HFFc6 (cell line): ENCODE measurements at places on chromosomes 16 and 17. TPM values are rescaled to one million over a fixed set of nuclear protein-coding genes. Genes with fewer than 3 reads are reported as not detected.

DNA sequence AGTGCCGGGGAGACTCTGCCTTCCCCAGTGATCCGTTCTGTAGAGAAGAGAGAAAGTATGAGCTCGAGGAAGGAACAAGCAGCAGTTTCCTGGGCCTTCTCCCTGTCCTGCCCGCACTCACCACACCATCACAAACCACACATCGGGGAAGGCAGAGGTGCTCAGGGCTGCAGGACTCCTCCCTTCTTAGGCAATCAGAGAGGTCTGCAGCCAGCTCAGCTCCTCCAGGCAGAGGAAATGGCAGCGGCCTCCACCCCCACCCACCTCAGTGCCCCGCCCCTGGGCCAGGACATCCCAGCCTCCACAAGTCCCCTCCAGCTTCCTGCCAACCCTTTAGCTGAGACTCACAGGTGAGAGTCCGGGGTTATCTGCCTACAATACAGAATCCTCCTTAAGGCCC lies 2.0 kb downstream of the ZNF319 start:
- no peak for DNase-seq

DNA sequence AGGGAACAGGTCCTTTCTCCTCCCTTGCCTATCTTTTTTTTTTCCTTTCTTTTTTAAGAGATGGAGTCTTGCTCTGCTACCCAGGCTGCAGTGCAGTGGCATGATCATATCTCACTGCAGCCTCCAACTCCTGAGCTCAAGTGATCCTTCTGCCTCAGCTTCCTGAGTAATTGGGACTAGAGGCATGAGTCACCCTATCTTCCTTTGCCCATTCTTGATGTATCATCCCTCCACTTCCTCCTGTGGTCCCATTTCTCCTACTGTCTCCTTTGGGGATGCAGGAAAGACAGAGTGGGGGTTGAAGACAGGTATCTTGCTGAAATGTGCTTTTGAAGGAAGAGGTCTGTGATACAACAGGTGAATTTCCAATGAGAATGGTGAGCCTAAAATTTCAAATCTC lies 5.5 kb downstream of the MYO19 start:
- DNase-seq = peak; percentile 76

The ERAL1 gene
- 39.9 to 48.3 TPM (median 46.2 TPM) in 3 replicates for total RNA-seq

DNA sequence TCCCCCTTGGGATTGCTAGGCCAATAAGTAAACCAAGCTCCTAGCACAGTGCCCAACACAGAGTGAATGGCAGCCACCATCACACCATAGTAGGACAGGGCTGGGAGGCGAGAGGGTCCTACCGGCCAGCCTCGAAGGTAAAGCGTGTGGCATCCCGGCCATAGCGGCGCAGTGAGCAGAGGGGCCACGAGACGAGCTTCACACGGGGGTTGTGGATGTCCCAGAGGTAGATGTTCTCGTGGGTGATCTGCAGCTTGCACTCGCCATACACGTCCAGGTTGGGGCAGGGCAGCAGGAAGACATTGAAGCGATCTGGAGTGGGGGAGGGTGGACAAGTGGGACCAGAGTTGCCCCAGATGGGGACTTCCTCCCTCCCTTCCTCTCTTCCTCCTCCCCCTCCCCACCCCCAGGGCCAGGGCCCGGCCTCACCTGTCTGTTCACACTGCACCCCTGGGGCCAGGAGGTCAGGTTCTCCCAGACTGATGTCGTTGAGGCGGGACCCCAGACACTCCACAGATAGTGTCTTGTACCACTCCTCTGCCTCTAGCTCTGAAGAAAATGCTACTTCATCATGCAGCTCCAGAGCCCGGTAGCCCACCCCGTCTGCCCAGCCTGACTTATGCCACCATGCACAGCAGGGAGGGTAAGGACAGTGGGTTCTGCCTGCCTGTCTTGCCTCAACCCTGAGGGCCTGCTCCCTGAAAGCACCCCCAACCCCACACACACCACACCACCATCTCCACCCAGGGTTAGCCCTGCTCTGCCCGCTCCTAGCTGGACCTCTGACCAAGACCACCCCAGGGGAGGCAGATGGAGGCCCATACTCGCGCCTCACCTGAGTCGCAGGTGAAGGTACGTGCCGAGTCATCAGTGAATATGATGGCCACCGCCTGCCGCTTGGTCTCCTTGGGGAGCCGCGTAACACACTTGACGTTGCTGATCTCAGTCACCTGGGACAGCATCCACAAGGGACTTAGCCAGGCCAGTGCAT lies 11.3 kb downstream of the DOK4 start:
- no peak for DNase-seq

The KRTAP9-1 gene
- not detected in 3 replicates for total RNA-seq

- peak; percentile 98 for DNase-seq
Observed at GRCh38 chr17:81119223-81120148, 45.8 kb upstream of the PVALEF start.
